ENCODE measurements at places on chromosomes 16 and 17. TPM values are rescaled to one million over a fixed set of nuclear protein-coding genes. Genes with fewer than 3 reads are reported as not detected.

ZNF750 gene
- total RNA-seq = not detected

SLFN12 gene
- total RNA-seq = 38.2 TPM

PRM3 gene
- total RNA-seq = not detected

GINS2 gene
- total RNA-seq = 20.5 TPM

SLC22A31 gene
- not detected for total RNA-seq

SPATA22 gene
- total RNA-seq = not detected

FLII gene
- total RNA-seq = 601 TPM

CCDC144A gene
- total RNA-seq = 1.2 TPM

HEATR9 gene
- total RNA-seq = not detected

SKA2 gene
- 107 TPM for total RNA-seq

OR2C1 gene
- total RNA-seq = not detected

MRTFB gene
- total RNA-seq = 9.3 TPM

RHBDF1 gene
- total RNA-seq = 23.3 TPM

TMC7 gene
- 1.5 TPM for total RNA-seq

EPOP gene
- 1.4 TPM for total RNA-seq

RNF40 gene
- 74.6 TPM for total RNA-seq

PIRT gene
- not detected for total RNA-seq

CCL4L2 gene
- not detected for total RNA-seq

DLX3 gene
- not detected for total RNA-seq

CBX2 gene
- 12.0 TPM for total RNA-seq

SPATA32 gene
- total RNA-seq = not detected

TPSAB1 gene
- total RNA-seq = not detected

CTRL gene
- total RNA-seq = 0.84 TPM

CAVIN1 gene
- total RNA-seq = 888 TPM

GNPTG gene
- total RNA-seq = 46.0 TPM

IRX3 gene
- total RNA-seq = 0.20 TPM

ANKRD40CL gene
- not detected for total RNA-seq

NPIPA2 gene
- not detected for total RNA-seq

PHOSPHO1 gene
- total RNA-seq = 0.54 TPM

CES3 gene
- not detected for total RNA-seq

HS3ST3A1 gene
- total RNA-seq = 0.07 TPM

HS3ST6 gene
- not detected for total RNA-seq

ZNRF1 gene
- 22.1 TPM for total RNA-seq

CCL15 gene
- total RNA-seq = not detected

HOXB6 gene
- 39.8 TPM for total RNA-seq

UTS2R gene
- total RNA-seq = not detected

C17orf113 gene
- total RNA-seq = 0.07 TPM

PLD6 gene
- total RNA-seq = 5.2 TPM

NPIPA8 gene
- total RNA-seq = 0.39 TPM

ARHGAP23 gene
- 127 TPM for total RNA-seq

ZG16 gene
- total RNA-seq = not detected

RPGRIP1L gene
- 8.8 TPM for total RNA-seq

CCL17 gene
- not detected for total RNA-seq

EVPL gene
- not detected for total RNA-seq

APOBR gene
- not detected for total RNA-seq

RNF112 gene
- 0.10 TPM for total RNA-seq

ACE gene
- total RNA-seq = 13.5 TPM

NOL3 gene
- 12.7 TPM for total RNA-seq

STH gene
- total RNA-seq = not detected

CHST4 gene
- not detected for total RNA-seq

All from mammary microvascular endothelial cell (primary cell).